Body of pancreas (tissue), 4 donors: ENCODE measurements at places on chromosomes 6 and 20. TPM values are rescaled to one million over a fixed set of nuclear protein-coding genes. Genes with fewer than 3 reads are reported as not detected.

DNA sequence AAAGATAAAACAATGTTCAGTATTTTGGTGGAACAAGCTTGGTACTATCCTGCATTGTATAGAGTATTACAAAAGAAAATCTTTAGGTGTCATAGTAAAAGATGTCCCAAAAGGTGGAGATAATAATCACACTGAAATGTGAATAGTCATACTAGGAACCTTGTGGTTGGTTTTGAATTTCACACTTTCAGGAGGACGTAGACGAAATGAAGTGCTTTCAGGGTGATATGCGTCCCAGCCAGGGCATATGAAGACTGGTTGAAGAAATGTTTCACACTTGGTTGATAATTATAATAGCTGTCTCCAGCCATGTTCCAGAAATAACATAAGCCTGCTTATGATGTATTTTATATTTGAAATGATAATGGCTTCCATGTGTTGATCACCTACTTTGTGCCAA, 60.4 kb downstream of the SCAND1 start:
- no peak overlapping the region for H3K4me3 ChIP-seq
- no peaks in the 10 kb centered on the region for H3K4me1 ChIP-seq
- no peaks in the 10 kb centered on the region for H3K27me3 ChIP-seq
- H3K36me3 ChIP-seq: no peaks in the 10 kb centered on the region

DNA sequence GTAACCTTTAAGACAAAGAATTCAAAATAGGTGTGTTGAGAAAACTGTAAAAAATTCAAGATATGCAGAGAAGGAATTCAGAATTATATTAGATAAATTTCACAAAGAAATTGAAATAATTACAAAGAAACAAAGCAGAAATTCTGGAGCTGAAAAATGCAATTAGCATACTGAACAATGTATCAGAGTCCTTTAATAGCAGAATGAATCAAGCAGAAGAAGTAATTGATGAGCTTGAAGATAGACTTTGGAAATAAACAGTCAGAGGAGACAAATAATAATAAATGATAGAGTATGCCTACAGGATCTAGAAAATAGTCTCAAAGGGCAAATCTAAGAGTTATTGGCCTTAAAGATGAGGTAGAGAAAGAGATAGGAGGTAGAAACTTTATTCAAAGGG, 131.7 kb downstream of the COL21A1 start:
- H3K4me3 ChIP-seq: no peak overlapping the region
- DNase-seq: no peak
- no peaks in the 10 kb centered on the region for H3K4me1 ChIP-seq
- H3K27me3 ChIP-seq: no peaks in the 10 kb centered on the region

GRCh38 chr6:137810554-137811120, 56.4 kb upstream of the TNFAIP3 start:
- peaks cover 9% of the 10 kb centered on the region for H3K4me1 ChIP-seq
- H3K4me3 ChIP-seq: no peak overlapping the region
- DNase-seq: no peak
- H3K27me3 ChIP-seq: no peaks in the 10 kb centered on the region
- H3K27ac ChIP-seq: peak overlapping the region; percentile 76

Gene GDAP1L1
- total RNA-seq: not detected

DNA sequence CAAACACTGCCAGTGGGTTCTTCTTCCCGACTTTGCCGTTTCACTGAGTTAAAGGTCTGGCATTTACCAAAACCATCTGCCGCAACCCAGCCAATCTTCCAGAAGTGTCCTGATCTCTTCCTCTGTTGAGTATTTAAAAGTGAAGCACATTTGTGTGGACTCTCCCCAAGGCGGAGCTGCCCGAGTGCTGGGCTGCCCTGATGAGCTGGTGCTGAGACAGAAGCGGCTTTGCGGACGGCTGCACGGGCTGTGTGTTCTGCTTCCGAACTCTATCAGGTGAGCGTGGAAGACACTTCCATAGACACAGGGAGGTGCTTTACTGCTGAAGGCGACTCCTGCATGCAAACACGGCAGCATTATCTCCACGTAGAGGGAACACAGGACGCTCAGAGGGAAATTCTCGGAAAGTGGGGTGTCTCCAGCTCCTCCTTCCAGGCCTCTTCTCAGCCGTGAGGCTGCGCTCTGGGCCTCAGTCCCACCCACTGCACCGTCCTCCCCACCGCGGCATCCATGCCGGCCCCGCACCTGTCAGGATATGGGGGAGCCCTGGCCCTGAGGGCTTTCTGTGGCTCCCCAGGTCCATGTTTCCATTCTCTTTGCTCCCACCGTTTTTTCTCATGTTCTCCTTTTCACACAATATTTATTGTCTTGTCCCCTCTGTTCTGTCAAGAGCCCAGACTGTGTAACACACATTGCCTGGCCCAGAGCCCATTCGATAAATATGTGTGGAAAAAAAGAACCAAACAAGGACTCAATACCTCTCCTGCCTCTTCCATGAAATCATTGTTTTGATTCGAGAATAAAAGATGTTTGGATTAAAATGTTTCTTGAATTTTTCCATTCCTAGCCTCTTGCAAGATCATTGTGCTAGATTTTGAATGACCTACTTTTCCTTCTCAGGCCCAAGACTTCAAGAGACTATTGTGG, 205.1 kb downstream of the DLL1 start:
- no peaks in the 10 kb centered on the region for H3K36me3 ChIP-seq
- no peaks in the 10 kb centered on the region for H3K4me1 ChIP-seq
- H3K27me3 ChIP-seq: no peaks in the 10 kb centered on the region
- H3K4me3 ChIP-seq: no peak overlapping the region
- no peak overlapping the region for H3K27ac ChIP-seq
- DNase-seq: no peak

DNA sequence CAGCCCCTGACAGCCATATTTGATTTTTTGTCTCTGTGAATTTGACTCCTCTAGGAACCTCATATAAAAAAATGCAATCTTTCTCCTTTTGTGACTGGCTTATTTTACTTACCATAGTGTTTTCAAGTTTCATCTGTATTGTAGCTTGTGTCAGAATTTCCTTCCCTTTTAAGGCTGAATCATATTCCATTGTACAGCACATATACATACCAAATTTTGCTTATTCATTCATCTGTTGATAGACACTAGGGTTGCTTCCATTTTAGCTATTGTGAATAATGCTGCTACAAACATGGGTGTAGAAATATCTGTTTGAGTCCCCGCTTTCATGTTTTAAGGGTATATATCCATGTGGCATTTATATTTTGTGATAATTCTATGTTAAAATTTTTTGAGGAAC, 49.2 kb upstream of the RNF217 start:
- H3K27ac ChIP-seq: no peak overlapping the region
- no peaks in the 10 kb centered on the region for H3K36me3 ChIP-seq
- H3K4me1 ChIP-seq: peaks cover 5% of the 10 kb centered on the region
- H3K27me3 ChIP-seq: no peaks in the 10 kb centered on the region
- no peak overlapping the region for H3K4me3 ChIP-seq

- no peaks in the 10 kb centered on the region for H3K4me1 ChIP-seq
- H3K4me3 ChIP-seq: no peak overlapping the region
Measured at GRCh38 chr20:58046311-58046710, 182.1 kb downstream of the ANKRD60 start.

Gene COL10A1
- 4.9 TPM for total RNA-seq

GRCh38 chr6:144654506-144654905, 369.4 kb downstream of the UTRN start:
- H3K36me3 ChIP-seq: no peaks in the 10 kb centered on the region
- peaks cover 57% of the 10 kb centered on the region for H3K4me1 ChIP-seq
- no peaks in the 10 kb centered on the region for H3K27me3 ChIP-seq
- H3K4me3 ChIP-seq: no peak overlapping the region

Gene TMEM244
- total RNA-seq: not detected

- no peaks in the 10 kb centered on the region for H3K27me3 ChIP-seq
- DNase-seq: no peak
- no peaks in the 10 kb centered on the region for H3K4me1 ChIP-seq
- H3K27ac ChIP-seq: no peak overlapping the region
Measured at GRCh38 chr6:164967102-164967501, 342.3 kb downstream of the C6orf118 start.

- no peaks in the 10 kb centered on the region for H3K27me3 ChIP-seq
- H3K4me1 ChIP-seq: peaks cover 43% of the 10 kb centered on the region
- no peak overlapping the region for H3K4me3 ChIP-seq
Measured at GRCh38 chr6:166008441-166009369, 158.9 kb downstream of the TBXT start.

- no peak for DNase-seq
- H3K27ac ChIP-seq: no peak overlapping the region
- no peaks in the 10 kb centered on the region for H3K27me3 ChIP-seq
- no peak overlapping the region for H3K4me3 ChIP-seq
Measured at GRCh38 chr6:13165502-13166172, 162.7 kb downstream of the TBC1D7 start.

DNA sequence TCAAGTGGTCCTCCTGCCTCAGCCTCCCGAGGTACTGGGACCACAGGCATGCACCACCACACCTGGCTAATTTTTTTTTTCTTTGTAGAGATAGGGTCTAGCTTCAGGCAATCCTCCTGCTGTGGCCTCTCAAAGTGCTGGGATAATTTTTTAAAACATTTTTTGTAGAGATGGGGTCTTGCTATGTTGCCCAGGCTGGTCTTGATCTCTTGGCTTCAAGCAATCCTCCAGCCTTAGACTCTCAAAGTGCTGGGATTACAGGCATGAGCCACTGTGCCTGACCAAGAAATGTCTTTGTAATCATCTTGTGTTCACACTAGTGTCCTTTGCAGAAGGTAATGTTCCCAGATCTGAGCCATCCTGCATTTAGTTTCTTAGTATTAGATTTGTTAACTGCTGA, 61.6 kb downstream of the RIPOR2 start:
- no peaks in the 10 kb centered on the region for H3K4me1 ChIP-seq
- H3K27ac ChIP-seq: no peak overlapping the region
- H3K36me3 ChIP-seq: no peaks in the 10 kb centered on the region
- DNase-seq: no peak

DNA sequence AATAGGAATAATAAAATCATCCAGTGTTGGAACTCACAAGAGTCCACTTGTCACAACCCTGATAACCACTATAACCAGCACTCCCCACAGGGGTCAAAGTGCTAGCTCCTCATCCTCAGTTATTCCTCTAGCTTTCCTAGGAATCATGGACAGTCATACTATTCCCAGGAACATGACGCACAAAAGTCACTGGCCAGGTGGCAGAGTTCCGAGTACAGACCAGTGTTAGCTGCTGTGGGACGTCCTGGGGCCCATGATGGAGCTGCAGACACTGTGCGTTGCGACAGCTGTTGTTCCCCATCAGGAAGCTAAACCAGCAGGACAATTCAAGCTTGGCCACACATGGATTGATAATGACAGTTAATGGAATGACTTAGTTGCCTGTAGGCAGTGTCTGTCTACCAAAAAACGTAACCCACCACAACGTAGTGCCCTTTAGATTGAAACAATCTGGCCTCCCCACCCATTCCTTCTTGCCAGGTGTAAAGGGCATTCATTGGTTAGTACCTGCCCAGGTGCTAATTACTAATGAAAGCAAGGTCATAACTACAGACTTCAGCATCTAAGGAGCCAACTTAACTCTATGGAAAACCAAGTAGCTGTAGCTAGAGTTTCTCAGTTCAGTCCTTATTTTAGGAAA, 17.4 kb downstream of the EZR start:
- no peaks in the 10 kb centered on the region for H3K36me3 ChIP-seq
- peaks cover 86% of the 10 kb centered on the region for H3K4me1 ChIP-seq
- H3K4me3 ChIP-seq: no peak overlapping the region
- H3K27me3 ChIP-seq: no peaks in the 10 kb centered on the region
- peak overlapping the region; percentile 76 for H3K27ac ChIP-seq

Gene FLRT3
- 3.1 TPM for total RNA-seq

Gene GSTA3
- total RNA-seq: not detected

DNA sequence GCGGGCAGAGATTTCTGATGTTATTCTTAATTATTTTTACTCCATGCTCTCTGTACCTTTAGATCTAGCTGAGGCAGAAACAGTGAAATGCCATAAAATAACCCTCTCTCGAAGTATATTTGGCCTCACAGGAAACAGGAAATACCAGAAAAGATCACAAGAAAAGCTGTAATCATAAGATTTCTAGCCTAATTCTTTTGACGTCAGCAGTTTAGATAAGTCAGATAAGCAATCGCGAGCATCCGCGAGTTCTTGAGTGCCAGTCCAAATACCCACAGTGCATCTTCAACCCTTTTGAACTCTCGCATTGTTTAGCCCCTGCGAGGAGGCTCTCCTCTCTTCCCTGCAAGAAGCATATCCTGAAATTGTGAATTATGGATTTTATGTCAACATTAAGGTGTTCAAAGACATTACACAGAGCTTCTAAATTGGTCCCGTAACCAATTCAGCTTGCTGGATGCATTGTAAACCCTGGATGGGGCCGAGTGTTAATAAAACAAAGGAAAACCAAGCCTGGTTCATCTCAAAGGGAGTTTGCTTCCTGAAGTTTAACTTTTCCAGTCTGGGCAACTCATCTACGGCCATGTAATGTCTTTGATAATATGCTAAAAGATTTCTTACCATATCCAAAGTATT, 198.9 kb downstream of the MTFR2 start:
- H3K27ac ChIP-seq: peak overlapping the region; percentile 36
- H3K27me3 ChIP-seq: no peaks in the 10 kb centered on the region
- no peak for DNase-seq
- H3K4me3 ChIP-seq: no peak overlapping the region
- H3K36me3 ChIP-seq: no peaks in the 10 kb centered on the region

GRCh38 chr20:2911200-2911599, 37.9 kb downstream of the PTPRA start:
- DNase-seq: no peak
- no peak overlapping the region for H3K27ac ChIP-seq
- no peaks in the 10 kb centered on the region for H3K27me3 ChIP-seq
- H3K4me3 ChIP-seq: no peak overlapping the region
- H3K36me3 ChIP-seq: no peaks in the 10 kb centered on the region
- H3K4me1 ChIP-seq: peaks cover 8% of the 10 kb centered on the region

GRCh38 chr6:5450073-5450472, 188.8 kb downstream of the FARS2 start:
- no peak for DNase-seq
- H3K27me3 ChIP-seq: no peaks in the 10 kb centered on the region
- H3K36me3 ChIP-seq: no peaks in the 10 kb centered on the region
- no peak overlapping the region for H3K27ac ChIP-seq
- no peak overlapping the region for H3K4me3 ChIP-seq
- H3K4me1 ChIP-seq: no peaks in the 10 kb centered on the region

Gene CPNE1
- total RNA-seq: 93.9 TPM

DNA sequence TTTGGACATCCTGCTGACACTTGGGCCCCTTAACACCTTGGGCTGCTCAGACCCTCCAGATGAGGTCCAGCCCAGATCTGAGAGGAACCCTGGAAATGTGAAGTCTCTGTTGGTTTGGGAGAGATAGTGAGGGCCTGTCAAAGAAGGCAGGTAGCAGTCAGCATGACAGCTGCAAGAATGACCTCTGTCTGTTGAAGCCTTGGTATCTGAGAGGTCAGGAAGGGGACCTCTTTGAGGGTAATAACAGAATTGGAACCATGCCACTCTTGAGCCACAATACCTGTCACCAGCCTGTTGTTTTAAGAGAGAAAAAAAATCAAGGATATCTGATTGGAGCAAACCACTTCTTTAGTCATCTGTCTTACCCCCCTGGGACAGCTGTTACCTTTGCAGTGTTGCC, 4.2 kb downstream of the SYS1 start:
- DNase-seq: no peak
- H3K27me3 ChIP-seq: no peaks in the 10 kb centered on the region
- no peak overlapping the region for H3K4me3 ChIP-seq
- H3K27ac ChIP-seq: no peak overlapping the region
- no peaks in the 10 kb centered on the region for H3K36me3 ChIP-seq
